HepG2 (cell line): ENCODE measurements at places on chromosomes 13 and 19. TPM values are rescaled to one million over a fixed set of nuclear protein-coding genes. Genes with fewer than 3 reads are reported as not detected.

GRCh38 chr19:40744554-40745401 lies 5.5 kb downstream of the ACTMAP start:
- no peaks in the 10 kb centered on the region for H3K27me3 ChIP-seq
- H3K4me1 ChIP-seq: peaks cover 42% of the 10 kb centered on the region
- H3K36me3 ChIP-seq: peaks cover 5% of the 10 kb centered on the region; the same call in 1 of the 3 replicates
- peak overlapping the region; percentile 40 for H3K27ac ChIP-seq

Gene TFDP1
- 78.3 and 84.2 TPM in 2 replicates for total RNA-seq

GRCh38 chr19:53894707-53895106 lies 12.7 kb downstream of the PRKCG start:
- no peaks in the 10 kb centered on the region for H3K36me3 ChIP-seq
- H3K27ac ChIP-seq: no peak overlapping the region
- no peak for DNase-seq
- peaks cover 19% of the 10 kb centered on the region; the same call in 2 of the 3 replicates for H3K27me3 ChIP-seq

DNA sequence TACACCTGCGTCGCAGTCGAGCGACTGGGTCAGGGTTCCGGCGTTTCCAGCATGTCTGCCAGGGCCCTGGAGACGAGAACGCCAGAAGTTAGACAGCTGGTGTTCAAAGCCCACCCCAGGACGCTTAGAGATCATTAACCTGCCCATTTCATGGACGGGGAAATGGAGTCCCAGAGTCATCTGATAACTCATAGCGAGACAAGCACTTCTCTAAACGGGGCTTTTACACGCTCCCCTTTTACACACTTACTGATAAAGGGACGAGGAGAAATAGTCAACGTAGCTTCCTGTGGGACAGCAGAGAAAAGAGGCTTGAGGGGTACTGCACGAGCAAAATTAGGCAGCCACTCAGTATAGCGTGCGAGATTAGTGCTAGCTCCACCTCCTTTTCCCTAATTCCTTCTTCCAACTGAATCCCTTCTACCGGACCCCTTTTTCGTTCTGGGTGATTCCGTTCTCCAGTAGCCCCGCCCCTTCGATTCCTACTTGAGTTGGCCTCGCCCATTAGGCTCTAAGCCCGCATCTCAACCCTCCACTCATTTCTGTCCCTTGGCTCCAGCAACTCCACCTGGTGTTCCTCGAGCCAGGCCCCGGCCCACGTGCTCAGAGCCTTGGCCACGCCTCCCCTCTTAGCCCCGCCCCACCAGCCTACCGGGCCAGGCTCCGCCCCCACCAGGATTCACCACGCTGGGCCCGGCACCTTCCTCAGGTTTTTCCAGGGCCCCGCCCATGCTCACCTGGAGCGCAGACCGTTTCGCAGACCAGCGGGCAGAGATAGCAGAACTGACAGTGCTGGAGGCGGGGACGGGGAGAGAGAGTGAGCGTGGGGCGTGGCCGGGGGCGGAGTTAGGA lies 3.7 kb downstream of the HRC start:
- H3K4me3 ChIP-seq: no peak overlapping the region
- no peaks in the 10 kb centered on the region; the same call in 2 of the 3 replicates for H3K27me3 ChIP-seq
- peaks cover 64% of the 10 kb centered on the region for H3K4me1 ChIP-seq
- DNase-seq: no peak
- H3K27ac ChIP-seq: no peak overlapping the region

Gene KIRREL2
- 2.2 and 2.4 TPM in 2 replicates for total RNA-seq

Gene PDX1
- 0.07 TPM in 1 of 2 replicates, not detected in the other for total RNA-seq

DNA sequence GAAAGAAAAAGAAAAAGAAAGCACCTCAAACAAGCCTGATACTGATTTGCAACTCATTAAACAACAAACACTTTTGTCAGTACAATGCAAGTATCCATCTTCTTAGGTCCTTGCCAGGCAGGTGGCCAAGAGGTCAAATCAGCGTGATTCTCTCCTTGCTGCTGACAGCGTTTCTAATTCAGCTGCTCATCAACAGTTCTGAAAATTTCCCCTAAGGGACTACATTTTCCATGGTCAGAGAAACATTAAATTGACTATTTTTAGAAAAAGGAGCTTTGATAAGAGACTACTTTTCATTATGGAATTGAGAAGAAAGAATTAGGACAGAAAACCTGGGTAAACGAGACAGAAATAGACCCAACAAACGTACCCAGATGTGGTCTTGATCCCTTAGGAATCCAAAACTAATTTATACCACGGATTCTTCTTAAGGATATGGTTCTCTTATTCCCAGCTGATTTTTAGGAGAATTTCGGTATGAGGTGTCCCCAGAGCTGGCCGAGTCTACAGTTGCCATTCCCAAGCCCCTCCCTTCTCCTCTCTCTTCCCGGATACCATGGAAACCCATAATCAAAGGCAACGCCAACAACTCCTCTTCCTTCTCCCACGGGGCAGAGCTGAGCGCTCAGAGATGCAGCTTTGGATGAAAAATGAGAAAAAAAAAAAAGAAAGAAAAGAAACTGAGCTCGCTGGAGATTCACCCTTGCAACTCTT lies 29.5 kb upstream of the CEBPG start:
- H3K27me3 ChIP-seq: no peaks in the 10 kb centered on the region
- no peak for DNase-seq
- H3K36me3 ChIP-seq: no peaks in the 10 kb centered on the region
- peaks cover 34% of the 10 kb centered on the region for H3K4me1 ChIP-seq

- H3K36me3 ChIP-seq: no peaks in the 10 kb centered on the region
- peaks cover 24% of the 10 kb centered on the region for H3K4me1 ChIP-seq
- no peak for DNase-seq
Observed at GRCh38 chr19:35216016-35216832, 12.3 kb downstream of the FAM187B start.

DNA sequence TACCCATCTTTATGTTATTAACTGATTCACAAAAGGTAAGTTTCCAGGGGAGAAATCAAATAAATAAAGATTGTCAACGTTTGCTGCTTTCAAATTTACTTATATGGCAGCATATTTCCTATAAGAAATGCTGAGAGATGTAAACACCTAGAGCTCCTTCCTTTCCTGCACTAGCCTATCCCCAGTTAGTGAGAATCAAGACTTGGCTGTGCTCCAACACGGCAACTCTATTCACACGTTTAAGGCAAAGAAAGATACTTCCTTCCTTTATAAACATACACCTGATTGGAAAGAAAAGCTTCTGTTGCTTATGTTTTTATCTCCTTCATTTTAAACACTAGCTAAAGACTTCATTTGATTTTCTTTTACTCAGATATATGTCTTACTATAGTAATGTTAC lies 107.0 kb downstream of the PCDH9 start:
- no peak for DNase-seq
- no peaks in the 10 kb centered on the region for H3K4me1 ChIP-seq
- no peak overlapping the region for H3K4me3 ChIP-seq
- H3K36me3 ChIP-seq: no peaks in the 10 kb centered on the region
- H3K27me3 ChIP-seq: no peaks in the 10 kb centered on the region

DNA sequence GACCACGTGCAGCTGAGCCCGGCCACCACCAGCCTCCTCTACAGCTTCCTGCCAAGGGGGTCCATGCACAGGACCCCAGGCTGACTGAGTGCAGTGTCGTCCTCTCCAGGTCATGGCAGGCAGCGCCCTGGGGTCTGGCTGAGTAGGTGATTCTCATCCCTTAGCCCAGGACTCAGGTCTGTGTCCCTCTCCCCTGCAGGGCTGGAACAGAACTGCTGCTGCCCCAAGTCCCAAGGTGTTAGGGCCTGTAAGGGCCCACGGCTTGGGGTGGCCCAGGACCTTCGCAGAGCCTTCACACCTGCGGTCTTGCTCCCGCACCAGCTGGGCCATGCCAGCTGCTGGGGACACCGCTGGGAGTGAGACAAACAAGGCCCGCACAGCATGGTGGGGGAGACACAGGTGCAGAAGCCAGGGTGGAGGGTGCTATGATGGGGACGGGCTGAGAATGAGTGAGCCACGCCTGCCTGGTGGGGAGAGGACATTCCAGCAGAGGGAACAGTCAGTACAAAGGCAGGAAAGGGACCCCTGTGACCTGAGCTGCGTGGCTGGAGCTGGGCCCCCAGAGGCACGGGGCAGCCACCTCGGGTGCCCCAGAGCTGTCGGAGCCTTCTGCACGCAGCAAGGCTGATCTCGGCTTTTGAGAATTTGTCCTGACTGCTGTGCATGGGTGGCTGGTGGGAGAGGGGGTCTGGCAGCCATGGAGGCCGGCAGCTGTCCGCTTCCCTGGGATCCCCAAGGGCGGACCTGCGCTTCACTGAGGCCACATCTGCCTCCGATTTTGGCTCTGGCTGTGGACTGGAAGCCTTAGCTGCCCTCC lies 11.9 kb downstream of the PLEKHF1 start:
- no peak overlapping the region for H3K27ac ChIP-seq
- no peak for DNase-seq
- H3K4me3 ChIP-seq: no peak overlapping the region

- DNase-seq: no peak
- no peaks in the 10 kb centered on the region for H3K36me3 ChIP-seq
- H3K27me3 ChIP-seq: no peaks in the 10 kb centered on the region
Observed at GRCh38 chr13:81781471-81781870, 1440.5 kb upstream of the SPRY2 start.

Gene ZNF229
- 0.11 and 0.52 TPM in 2 replicates for total RNA-seq

DNA sequence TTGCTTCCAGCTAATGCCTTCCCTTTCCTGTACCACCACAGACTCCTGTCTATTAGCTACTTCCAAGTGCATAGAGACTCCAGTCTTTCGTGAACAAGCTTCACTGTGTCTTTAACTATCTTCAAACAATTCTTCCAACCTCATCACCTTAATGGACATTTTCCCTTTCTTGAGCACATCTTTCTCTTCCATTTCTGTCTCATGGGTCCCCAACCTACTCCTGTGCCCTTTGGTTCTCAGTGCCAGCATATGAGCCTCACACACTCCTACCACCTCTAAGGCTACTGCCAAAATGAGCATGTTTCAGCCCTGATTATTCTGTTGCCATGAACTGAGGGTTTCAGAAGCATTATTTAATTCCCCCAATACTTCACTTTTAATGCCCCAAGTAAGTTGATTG lies 360.3 kb downstream of the GPC5 start:
- H3K36me3 ChIP-seq: no peaks in the 10 kb centered on the region
- no peaks in the 10 kb centered on the region for H3K27me3 ChIP-seq
- H3K4me3 ChIP-seq: no peak overlapping the region
- H3K4me1 ChIP-seq: no peaks in the 10 kb centered on the region
- no peak overlapping the region for H3K27ac ChIP-seq

DNA sequence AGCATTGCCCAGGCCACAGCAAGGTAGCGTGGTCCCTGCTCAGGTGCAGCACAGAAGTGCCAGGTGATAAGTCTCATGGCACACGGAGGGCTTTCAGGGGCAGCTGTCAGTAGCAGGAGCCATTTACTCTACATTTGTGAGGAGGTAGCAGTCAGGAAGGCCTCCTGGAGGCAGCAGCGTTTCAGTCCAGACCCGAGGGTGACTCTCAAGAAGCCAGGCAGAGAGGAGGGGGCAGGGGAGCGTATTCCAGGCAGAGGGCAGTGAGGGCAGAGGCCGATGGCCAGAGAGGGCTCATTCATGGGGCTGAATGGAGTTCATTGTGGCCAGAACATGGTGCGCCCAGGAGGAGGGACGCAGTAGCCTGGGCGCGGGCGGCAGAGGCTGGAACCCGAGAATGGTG lies 8.9 kb downstream of the PIAS4 start:
- no peaks in the 10 kb centered on the region for H3K4me1 ChIP-seq
- no peak overlapping the region for H3K27ac ChIP-seq
- H3K27me3 ChIP-seq: no peaks in the 10 kb centered on the region
- peaks cover 30% of the 10 kb centered on the region; the same call in 2 of the 3 replicates for H3K36me3 ChIP-seq
- H3K4me3 ChIP-seq: no peak overlapping the region
- DNase-seq: no peak

DNA sequence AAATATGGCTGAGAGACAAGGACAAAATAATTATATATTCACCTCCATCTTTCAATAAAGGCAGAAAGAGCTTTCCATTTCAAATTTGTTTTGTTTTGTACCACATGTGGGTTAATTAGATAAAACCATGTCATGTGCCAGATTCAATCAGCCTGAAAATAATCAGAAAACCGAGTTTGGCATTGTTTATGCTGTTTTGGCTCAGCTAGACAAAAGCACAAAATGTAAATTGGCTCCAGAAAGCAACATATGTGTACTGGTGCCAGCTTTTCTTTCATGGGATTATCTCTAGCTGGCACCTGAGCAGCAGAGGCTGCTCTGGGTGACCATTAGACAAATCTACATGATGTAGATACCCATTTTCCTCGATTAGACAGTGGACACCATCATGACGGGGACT lies 9.2 kb upstream of the DNAJC15 start:
- H3K4me1 ChIP-seq: no peaks in the 10 kb centered on the region
- no peaks in the 10 kb centered on the region for H3K36me3 ChIP-seq
- H3K27me3 ChIP-seq: no peaks in the 10 kb centered on the region; the same call in 1 of the 2 replicates
- H3K4me3 ChIP-seq: no peak overlapping the region
- DNase-seq: no peak
- no peak overlapping the region for H3K27ac ChIP-seq
